ENCODE measurements at places on chromosomes 7 and 10. TPM values are rescaled to one million over a fixed set of nuclear protein-coding genes. Genes with fewer than 3 reads are reported as not detected.

DNA sequence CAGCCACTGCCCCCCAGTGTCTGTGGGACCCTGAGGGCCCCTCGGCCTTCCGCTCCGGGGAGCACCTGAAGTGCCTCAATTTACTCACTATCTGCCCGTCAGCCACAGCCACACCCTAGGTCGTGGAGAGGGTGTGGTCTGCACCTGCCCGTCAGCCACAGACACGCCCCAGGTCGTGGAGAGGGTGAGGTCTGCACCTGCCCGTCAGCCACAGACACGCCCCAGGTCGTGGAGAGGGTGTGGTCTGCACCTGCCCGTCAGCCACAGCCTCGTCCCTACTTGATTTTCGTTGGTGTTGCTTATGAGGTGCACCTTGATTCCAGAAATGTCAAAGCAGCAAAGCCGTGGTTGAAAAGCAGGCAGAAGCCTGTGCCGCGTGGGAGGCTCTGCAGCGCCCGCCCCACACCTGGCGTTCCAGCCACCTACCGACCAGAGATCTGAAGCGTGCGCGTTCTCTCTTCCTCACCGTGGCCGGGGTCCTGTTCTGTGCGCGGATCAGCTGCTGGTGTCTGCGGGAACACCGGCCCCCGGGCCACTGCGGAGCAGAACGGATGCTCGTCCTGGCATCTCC, 101.6 kb downstream of the DYNC2I1 start:
- peak overlapping the region; percentile 36 for H3K4me3 ChIP-seq
- DNase-seq: peak; percentile 79
- peaks cover 22% of the 10 kb centered on the region for H3K27me3 ChIP-seq
- no peaks in the 10 kb centered on the region for H3K36me3 ChIP-seq
- H3K4me1 ChIP-seq: peaks cover 17% of the 10 kb centered on the region
- H3K27ac ChIP-seq: no peak overlapping the region

GRCh38 chr7:115731796-115732471, 298.6 kb downstream of the TFEC start:
- no peaks in the 10 kb centered on the region for H3K27me3 ChIP-seq
- no peak for DNase-seq
- H3K4me3 ChIP-seq: no peak overlapping the region
- H3K36me3 ChIP-seq: no peaks in the 10 kb centered on the region
- H3K27ac ChIP-seq: no peak overlapping the region

GRCh38 chr7:143390104-143390772, 9.1 kb downstream of the ZYX start:
- DNase-seq: no peak
- no peaks in the 10 kb centered on the region for H3K27me3 ChIP-seq
- H3K36me3 ChIP-seq: peaks cover 56% of the 10 kb centered on the region
- no peak overlapping the region for H3K27ac ChIP-seq

DNA sequence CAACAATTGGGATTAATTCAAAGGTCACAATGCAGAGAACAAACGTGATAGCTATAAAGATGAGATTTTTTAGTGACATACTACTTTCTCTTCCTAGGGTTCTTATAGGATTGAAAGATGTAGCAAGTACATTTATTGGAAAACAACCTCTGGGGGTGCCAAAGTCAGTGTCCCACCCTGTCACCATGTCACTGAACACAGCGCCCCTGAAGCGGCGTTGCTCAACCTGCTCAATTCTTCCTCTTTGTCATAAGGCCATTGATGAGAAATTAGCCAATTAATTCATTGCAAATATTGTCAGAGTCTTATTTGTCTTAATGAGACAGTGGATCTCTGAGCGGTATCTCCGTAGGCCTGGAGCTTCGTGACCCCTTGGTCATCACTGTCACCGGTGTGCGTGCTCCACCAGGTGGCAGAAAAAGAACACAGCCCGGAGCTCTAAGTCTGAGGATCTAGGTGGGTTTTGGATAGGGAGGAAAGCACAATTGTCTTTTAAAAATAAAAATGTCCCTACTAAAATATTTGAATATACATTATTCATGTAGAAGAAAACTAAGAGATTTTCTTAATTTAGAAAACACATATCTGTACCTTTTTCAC, 362.6 kb downstream of the PAXIP1 start:
- no peak overlapping the region for H3K4me3 ChIP-seq
- H3K36me3 ChIP-seq: no peaks in the 10 kb centered on the region
- H3K27me3 ChIP-seq: no peaks in the 10 kb centered on the region
- no peak overlapping the region for H3K27ac ChIP-seq

The PDIA4 gene
- 393 TPM for polyA plus RNA-seq

The ELOVL3 gene
- polyA plus RNA-seq: 0.25 TPM
